ENCODE measurements at places on chromosomes 6 and 20.

DNA sequence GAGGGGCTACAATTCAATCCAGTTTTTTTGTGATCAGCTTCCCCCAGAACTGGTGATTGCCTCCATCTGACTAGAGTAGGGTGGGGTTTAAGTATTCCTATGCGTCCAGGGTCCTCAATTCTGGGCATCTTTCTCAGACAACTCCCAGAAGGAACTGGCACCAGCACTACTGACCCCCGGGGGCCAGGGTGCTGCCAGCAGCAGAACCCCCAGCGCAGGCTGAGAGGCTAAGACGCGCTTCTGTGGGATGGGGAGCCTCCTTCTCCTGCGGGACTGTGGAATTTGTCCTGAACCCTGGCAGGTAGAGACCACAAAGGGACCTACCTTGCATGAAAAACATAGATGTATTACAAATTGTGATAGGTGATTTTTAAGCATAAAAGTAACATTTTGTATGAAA lies 124.4 kb downstream of the PACRG start:
- DNase-seq: no peak

DNA sequence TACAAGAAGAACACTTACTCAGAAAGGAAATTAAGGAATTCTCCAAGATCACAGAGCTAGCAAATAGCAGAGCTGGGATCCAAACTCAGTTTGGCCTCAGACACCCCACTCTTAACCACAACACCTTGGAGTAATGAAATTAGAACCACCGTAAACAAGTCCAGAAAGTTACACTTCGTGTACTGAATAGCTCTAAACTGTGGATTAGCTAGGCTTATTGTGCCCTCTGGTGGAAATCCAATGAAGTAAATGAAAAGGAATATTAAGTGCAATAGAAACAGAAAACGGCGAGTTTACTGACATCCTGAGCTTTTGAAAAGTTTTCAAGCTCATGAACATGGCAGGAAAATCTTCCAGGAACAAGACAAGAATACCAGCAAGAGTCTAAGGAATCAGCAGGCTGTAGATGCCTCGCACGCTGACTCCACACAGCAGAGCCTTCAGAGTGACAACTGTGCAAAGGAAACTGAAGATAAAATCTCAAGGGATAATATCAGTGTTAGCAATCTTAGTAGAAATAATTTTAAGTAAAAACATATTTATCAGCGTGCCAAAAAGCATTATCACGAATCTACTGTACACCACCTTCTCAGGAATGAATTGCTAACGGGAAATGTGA lies 34.6 kb downstream of the FBXO5 start:
- no peak for DNase-seq

- peak; percentile 60 for DNase-seq
These were observed at the start of gene QKI for GRCh38 chr6:163414117-163414945. QKI (plus strand) TSS chr6:163414718; CDS start chr6:163415194, 476 bp downstream.

DNA sequence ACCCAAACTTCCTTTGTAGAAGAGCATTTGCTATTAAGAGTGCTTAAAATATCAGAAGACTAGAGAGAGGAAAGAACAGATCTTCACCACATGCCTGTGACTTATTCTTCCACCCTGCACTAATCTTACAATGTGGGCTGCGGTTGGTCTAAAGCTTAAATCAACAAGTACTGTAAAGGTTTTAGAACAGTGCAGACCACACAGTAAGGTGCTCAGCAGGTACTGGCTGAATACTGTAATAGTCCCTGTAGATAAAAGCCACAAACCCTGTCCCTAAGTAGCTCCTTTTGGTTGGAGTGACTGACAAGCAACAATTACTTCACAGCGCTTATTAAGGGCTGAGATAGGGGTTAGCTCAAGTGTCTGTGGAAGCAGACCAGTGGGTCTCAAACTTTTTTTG lies 972 bp upstream of the PHF3 start:
- no peak for DNase-seq

DNA sequence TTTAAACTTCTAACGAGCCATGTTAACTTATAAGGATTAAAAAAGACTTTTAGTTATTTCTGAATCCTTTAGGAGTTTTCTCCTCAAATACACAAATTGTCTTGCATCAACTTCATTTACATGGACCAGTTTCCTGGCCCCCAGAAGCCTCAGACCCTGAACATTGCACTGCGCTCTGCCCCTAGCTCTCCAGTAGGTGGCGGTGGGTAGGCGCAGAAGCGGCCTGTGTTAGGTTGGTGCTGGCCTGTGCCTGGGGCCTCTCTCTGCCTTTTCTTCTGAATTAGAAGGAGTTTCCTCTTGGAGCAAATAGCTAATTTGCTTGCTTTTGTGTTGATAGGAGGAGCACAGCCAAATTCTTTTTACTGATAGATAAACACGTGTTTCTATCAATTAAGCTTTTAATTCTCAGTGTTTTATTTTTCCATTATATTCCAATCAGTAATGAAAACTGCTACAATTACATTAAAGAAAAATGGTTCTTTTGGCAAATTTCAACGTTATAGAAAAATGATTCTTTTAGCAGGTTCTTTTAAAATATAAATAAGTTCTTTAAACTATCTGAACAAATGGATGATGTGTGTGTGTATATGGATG lies 44.4 kb downstream of the DTD1 start:
- DNase-seq: peak; percentile 15

- no peak for DNase-seq
These were observed 39.2 kb downstream of the FAM50B start for GRCh38 chr6:3888153-3888957.

- no peak for DNase-seq
These were observed 12.2 kb upstream of the LAMA2 start for GRCh38 chr6:128870746-128871145.

DNA sequence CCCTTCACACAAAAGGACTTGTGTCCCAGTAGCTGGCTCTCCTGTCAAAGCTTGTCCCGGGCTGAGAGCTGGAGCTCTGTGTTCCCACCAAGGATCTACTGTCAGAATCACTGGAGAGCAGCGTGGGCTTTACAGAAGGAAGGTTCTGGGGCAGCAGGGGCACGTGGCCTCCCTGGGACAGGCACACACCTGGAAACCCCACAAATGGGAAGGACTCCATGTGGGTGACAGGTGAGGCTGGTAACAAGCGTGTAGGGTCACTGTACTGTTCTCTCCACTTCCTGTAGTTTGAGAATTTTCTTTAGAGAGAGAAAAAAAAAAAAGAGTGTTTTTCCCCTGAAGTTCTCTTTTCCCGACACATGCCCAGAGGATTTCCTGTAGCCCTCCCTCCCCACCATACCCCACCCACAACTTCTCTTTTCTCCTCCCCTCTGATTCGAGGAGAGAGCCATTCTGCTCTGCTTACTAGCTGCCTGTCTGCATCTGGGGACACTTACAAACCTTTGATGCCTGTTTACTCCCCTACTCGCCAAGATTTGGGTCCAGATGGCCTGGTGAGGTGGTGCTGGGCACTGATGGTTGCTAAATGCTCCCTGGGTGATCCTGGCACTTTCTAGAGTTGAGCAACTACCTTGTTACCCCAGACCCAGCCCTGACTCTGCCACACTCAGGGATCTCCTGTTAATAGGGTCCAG lies 84.1 kb upstream of the SIRPA start:
- peak; percentile 78 for DNase-seq

- no peak for DNase-seq
These were observed 10.8 kb upstream of the DTNBP1 start for GRCh38 chr6:15673666-15674065.

DNA sequence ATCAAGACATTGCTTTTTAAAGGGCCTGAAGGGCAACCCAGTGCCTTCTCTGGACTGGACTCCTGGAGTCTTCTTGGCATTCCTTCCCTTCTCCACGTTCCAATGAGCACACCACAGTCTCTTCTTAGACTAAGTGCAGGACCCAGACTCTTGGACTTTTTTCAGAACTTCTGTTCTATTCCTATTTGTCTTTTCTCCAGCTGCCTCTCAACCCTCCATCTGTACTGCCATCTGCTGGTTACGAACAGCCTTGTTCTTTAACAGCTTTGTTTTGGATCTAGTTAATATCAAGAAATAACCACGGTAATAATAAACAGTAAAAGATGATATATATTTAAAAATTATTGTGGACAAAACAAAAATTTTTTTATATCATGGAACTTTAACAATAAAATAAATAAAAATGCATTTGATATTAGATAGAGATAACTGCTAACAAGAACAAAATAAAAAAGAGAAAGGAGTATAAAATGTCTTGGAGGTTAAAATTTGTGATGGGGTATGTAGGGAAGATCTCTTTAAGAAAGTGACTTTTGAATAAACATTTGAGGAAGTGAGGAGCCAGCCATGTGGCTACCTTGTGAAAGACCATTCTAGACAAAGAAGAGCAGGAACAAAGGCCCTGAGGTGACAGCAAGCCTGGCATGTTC lies 105.1 kb upstream of the HCRTR2 start:
- DNase-seq: no peak

GRCh38 chr20:37615340-37616109 lies 78.3 kb upstream of the CTNNBL1 start:
- no peak for DNase-seq

- DNase-seq: peak; percentile 21
These were observed at the start of gene ECI2 for GRCh38 chr6:4134841-4135664. ECI2 (minus strand) TSS chr6:4135575; CDS start chr6:4135560, 15 bp downstream.

DNA sequence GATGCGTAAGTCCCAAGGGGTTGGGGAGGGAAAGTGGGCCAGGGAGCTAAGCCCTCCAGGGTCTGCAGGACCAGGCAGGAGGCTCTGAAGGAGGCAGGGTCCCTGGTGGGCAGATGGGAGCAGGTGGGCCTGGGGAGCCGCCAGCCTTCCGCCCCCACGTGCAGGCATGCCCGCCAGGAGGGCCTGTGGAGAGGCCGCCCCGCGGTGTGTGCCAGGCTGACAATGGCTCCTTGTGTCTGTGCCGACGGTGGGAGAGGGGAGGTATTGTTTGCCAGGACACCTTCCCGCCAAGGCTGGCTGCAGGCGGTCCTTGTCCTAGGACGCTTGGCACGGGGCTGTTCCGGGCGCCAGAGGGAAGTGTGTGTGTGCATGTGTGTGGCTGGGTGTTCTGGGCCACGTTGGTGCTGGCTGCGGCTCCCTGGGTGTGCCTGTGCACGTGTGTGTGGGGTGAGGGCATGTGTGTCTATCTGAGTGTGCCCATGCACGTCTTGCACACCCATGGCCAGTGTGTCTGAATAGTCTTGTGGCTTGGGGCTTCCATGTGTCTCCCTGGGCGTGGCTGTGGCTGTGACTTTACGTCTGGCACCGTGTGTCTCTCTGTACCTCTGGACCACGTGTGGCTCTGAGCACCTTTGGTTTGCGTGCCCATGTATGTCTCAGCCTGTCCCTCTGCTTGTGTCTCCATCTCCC lies 153.0 kb downstream of the CEBPB start:
- DNase-seq: no peak

- DNase-seq: no peak
These were observed 37.7 kb downstream of the MAP3K4 start for GRCh38 chr6:161029195-161029809.

DNA sequence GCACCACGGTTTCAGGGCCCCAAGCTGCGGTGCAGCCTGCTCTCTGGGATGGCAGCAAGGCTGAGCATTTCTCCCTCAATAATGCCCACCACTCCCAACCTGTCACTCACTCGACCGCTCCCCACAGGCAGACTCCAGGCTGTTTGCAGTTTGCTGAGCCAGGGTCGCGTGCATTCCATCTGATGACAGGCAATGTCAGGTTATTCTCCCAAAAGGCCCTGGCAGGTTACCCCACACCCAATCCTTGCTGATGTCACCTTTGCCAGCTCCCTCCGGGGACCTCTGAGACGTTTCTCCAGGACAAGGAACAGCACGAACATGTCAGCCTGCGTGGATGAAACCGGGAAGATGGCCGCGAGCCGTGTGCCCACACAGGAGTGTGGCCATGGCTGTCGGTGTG lies 7.1 kb upstream of the SLCO4A1 start:
- DNase-seq: no peak

DNA sequence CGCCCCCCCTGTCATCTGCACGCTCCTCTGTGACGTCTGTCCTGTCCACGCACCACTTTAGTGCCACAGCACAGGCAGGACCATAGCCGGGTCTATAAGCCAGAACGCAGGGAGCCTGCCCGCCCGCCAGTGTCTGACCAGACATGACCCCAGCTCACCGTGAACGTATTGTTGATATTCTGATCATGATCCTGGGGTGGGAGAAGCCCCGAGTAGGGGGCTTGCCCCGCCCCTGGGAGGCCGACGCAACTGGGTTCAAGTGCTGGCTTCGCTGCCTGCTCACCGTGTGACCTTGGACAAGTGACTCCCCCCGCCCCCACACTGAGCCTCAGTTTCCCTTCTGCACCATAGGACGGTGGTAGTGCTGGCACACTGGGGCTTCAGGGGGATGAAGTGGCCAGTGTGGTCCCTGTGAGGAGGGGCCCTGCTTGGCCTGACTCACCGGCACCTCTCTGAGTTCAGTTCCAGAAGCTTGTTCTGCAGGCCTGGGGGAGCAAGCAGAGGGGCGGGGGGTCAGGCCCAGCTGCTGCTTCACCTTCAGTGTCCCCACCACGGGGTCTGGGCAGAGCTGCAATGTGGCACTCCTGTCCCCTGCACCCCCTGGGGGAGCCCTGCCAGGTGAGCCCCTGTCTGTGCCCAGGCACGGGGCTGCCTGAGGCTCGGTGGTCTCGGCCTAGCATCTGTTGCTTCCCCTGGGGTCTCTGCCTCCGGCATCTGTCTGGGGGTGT lies 9.2 kb downstream of the RBBP8NL start:
- no peak for DNase-seq

GRCh38 chr20:48635791-48636267 lies 192.0 kb downstream of the PREX1 start:
- DNase-seq: peak; percentile 2

- no peak for DNase-seq
These were observed 3.0 kb upstream of the GSTA5 start for GRCh38 chr6:52843605-52844004.

GRCh38 chr6:148770408-148771211 lies 23.8 kb downstream of the UST start:
- no peak for DNase-seq

- no peak for DNase-seq
These were observed 48.4 kb upstream of the NCOA3 start for GRCh38 chr20:47453167-47453782.

- peak; percentile 27 for DNase-seq
These were observed 31.8 kb downstream of the ACSS1 start for GRCh38 chr20:25025986-25026605.

GRCh38 chr20:43559147-43559987 lies 540 bp downstream of the SGK2 start:
- DNase-seq: no peak

DNA sequence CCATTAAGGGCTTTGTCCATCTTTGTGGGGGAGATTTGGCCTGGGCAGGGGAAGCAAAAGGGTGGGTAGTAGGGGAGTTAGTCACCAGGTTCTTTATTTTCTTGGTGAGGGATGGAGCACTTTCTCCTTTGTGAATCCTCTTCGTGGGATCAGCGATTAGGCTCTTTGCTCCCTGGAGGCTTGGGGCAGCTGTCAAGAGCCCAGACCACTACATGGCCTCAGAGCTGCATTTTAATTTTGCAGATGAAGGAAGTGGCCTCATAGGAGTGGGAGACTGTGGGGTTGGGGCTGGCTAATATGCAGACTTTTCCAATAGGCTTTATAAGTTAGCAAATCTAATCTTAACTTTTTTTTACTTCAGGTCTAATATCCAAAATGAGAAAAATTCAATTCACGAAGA lies 168.1 kb upstream of the DEFB112 start:
- no peak for DNase-seq

DNA sequence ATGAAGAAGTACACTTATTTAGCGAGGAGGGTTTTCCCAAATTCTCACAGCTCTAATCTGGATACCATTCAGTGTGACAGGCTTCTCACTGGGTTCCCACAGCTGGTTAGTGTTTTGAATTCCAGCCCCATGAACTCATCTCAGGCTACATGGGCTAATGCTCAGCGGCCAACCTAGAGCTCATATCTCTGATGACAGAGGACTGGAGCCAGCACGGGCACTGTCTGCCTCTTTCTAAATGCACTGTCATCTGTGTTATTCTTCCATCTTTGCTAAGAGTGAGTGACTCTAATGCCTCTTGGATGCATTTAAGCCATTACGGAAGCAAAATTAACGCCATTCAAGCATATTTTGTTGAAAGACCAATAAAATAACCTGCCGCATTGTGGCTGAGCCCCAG lies 308.9 kb upstream of the JAG1 start:
- no peak for DNase-seq
